ENCODE measurements at places on chromosomes 13 and 19.

- DNase-seq, result no peak
Observed at GRCh38 chr19:10003271-10003670, 7.0 kb downstream of the COL5A3 start.

DNA sequence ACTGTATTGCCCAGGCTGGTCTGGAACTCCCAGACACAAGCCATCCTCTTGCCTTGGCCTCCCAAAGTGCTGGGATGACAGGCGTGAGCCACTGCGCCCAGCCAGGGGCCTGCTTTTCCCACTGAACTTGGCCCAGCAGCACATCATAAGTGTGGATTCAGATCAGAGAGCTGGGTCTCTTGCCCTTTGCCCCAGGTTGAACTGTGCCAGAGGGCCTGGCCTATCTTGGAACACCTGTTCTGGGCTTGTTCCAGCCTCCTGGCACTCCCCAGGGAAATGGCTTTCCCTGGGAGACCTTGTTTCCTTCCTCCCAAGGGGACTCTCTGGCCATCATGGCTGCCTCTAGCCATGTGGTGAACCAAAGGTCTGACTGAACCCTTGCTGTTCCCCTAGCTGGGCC is 3.4 kb downstream of the CC2D1A start:
- DNase-seq, result no peak

- no peak for DNase-seq
Observed at GRCh38 chr19:40836754-40837429, 13.4 kb downstream of the CYP2A6 start.

DNA sequence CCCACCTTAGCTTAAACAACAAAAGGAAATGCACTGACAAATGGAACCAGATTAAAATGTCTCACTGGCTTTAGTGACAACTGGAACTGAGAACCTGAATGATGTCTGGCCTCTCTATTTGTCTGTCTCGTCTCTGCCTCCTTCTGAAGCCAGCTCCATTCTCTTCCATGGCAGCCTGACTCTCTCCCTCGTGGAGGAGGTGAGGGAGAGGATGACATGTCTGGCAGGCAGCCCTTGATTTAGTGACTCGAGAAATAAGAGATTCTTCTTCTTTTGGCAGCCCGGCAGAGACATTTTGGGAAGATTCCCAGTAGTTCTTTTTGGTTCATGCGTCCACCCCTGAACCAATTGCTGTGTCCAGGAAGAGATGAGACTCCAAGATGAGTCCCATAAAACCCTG is 131.7 kb downstream of the KLF5 start:
- no peak for DNase-seq

- no peak for DNase-seq
Observed at GRCh38 chr19:12092956-12093355, 28.4 kb downstream of the ZNF844 start.

GRCh38 chr13:47004540-47004939 is 107.7 kb upstream of the HTR2A start:
- no peak for DNase-seq

GRCh38 chr13:33543089-33543459 is 257.5 kb upstream of the STARD13 start:
- no peak for DNase-seq

GRCh38 chr19:48501494-48502349 is 9.9 kb downstream of the LMTK3 start:
- DNase-seq, result peak; percentile 57

- DNase-seq, result peak; percentile 17
Observed at GRCh38 chr13:100809129-100809390, 134.5 kb upstream of the TMTC4 start.

- DNase-seq, result no peak
Observed at GRCh38 chr13:32028711-32029110, 2.9 kb upstream of the FRY start.

DNA sequence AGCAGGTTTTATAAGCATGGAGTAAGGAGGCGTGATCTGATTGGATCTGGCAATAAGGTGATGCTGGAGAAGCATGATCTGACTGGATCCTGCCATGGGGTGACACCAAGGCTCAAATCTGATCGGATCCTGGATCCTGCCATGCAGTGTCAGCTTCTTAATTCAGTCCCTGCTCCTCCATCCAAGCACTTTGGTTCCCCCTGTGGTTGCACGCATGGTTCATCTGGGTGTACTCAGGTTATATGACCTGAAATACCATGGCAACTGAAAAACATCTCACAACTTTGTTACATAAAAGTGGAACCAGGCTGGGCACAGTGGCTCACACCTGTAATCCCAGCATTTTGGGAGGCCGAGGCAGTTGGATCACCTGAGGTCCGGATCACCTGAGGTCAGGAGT is 17.6 kb upstream of the KLK4 start:
- no peak for DNase-seq

DNA sequence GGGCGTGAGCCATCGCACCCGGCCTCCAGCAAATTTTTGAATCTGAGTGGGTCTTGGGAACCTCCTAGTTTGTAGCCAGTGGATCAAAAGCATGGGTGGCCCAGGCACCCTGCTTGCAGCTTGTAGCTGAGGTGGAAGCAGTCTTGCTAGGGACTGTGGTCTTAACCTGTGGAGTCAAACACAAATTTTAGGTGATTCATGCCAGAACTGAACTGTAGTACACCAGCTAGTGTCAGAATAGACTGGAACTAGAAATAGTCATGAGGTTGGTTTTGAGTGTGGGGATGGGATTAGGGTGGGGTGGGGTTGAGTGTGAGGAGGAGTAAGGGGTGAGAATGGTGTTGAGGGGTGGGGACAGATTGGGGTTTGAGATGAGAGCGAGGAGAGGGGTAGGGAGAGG is 5.8 kb downstream of the LIM2 start:
- DNase-seq, result no peak

GRCh38 chr13:112897956-112898620 is 70.9 kb upstream of the MCF2L start:
- no peak for DNase-seq

- DNase-seq, result peak; percentile 37
Observed at GRCh38 chr19:54877471-54877870, 3.4 kb downstream of the FCAR start.

DNA sequence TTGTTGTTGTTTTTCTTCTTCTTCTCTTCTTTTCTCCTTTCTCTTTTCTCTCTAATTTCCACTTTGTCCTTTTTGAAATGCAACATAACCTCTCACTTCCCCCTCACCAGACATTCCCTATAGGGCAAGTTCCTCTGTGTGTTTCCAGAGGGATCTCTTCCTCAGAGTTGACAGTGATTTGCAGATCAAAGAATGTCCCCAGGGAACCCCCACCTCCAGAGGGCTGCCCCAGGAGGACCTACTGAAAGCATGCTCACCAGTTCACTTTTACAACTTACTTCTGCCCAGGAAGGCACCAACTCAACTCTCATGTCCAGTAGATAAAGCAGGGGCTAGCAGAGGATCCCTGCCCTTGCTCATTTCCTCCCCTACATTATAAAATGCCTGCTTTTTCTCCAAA is 1648.0 kb downstream of the PCDH9 start:
- no peak for DNase-seq

GRCh38 chr13:25581351-25581750 is 209.6 kb downstream of the ATP8A2 start:
- DNase-seq, result no peak

- no peak for DNase-seq
Observed at GRCh38 chr13:80100636-80101035, 240.3 kb downstream of the SPRY2 start.
